ENCODE measurements at places on chromosomes 5 and 9.
A peak's percentile ranks its signal among the peaks of the same experiment; 100 is the strongest.

GRCh38 chr5:116799401-116799800 lies 224.8 kb upstream of the SEMA6A start:
- peak; percentile 81 for DNase-seq

DNA sequence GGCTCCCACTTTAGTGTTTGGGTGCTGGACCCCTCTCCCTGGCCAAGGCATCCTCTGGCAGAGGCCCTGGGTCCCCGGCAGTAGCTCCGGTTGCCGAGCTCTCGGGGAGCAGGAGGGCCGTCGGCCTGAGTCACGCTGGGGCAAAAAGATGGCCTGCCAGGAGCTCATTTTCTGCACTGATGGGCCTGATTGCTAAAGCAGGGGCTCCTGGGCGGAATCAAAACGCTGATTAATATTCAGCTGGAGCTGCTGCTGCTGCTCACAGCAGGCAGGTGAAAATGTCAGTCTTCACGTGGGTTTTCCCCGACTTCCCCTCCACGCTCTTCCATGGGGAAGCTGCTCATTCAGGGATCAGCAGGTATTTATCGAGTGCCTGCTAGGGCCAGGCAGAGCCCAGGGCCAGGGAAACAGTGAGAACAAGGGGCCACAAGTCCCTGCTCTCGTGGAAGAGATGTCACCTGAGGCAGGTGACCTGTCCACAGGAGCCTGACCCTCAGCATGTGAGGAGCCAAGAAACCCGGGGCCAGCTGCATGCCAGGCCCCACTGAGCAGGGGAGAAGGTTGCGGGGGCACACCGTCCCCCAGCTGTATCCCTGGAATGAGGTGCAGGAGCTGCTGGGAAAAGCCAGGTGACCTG lies 22.1 kb downstream of the LAMC3 start:
- no peak for DNase-seq

DNA sequence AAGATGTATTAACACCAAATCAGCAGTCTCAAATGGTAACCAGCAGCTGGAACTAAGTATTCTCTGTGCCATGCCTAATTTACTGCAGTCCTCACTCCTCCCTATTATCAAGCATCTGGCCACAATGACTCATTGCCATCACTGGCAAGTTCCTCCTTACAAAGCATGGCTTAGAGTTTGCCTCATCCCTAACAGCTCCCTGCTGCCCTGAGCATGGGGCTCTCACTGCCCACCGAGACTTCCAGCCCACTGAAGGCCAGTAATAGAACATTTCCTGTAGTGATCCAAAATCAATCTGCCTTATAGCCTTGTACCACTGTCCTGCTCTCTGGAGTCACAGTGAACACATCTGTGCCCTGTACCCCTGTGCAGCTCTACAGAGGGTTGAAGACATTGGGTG lies 211.9 kb upstream of the TRIM32 start:
- DNase-seq = no peak

DNA sequence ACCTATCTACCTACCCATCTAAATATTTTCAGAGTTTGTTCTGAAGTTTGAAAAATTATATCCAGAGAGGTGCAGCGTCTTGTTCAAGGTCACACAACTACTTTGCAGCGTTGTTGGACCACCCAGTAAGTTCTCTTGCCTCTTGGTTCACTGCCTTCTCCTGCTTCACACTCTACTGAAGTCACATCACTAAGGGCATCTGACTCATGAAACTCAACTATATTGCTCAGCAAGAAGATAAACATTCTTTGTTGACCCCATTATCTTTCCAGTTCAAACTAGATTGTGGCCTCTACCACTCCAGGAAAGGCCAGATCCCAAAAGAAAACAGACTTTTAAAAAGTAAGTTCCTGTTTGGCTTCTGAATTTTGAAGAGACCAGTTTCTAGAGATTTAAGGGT lies 326.9 kb downstream of the SLIT3 start:
- no peak for DNase-seq

DNA sequence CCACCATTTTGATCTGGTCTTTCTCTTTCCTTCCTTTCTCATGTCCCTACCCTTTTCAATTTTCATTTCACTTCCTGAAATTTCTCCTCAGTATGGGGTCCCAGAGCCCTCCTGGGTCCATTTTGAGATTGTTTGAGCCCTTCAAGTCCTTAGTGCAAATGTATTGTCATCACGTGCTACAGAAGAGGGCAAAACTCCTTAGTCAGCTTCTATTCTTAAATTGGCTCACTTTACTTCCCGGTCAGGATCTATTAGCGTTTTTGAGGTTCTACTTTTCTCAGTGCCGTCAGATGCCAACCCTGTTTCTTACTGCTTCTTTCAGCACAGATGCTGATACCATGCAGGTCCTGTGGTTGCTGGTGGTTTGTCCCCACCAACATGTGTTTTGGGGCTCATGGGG lies 5.9 kb downstream of the ATG12 start:
- no peak for DNase-seq

GRCh38 chr9:134065612-134066419 lies 2.0 kb downstream of the BRD3 start:
- DNase-seq = peak; percentile 81

DNA sequence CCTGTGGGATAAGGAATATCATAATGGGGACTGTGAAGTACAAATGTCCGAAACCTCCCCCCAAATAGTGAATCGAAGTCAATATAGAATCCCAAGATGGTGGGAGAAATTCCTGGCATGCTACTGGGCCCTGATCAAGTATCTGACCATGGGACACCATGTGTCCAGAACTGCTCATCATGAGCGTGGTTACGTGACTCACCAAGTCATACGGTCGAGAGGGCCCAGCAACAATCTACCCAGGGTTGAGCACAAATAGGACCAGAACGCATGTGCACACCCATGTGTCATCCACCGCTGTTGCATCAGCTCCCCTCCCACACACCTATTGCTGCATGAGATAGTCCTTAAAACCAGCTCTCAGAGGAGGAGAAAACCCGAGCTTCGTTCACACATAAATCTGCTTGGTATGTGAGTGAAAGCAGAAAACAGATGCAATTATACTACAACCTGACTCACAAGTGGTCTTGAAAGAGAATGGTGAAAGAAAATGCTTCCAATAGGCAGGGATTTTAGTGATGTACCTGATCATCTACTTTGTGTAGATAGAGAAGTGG lies 353.2 kb downstream of the CWC27 start:
- no peak for DNase-seq

- no peak for DNase-seq
These were observed 22.3 kb upstream of the TMEM250 start for GRCh38 chr9:136140966-136141365.

DNA sequence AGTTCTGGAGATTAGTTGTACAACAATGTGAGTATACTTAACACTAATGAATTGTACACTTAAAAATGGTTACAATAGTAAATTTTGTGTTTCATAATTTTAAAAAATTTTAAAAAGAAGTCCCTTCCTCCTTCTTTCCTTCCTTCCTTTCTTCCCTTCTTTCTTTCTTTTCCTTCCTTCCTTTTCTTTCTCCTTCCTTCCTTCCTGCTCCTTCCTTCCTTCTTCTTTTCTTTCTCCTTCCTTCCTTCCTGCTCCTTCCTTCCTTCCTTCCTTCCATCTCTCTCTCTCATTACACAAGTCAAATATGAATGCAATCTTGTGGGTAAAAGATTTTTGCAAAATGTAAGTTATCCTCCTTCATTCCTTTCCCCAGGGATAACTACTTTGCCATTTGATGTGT lies 97.1 kb upstream of the TBCA start:
- DNase-seq = no peak

- DNase-seq = no peak
These were observed 22.7 kb upstream of the SVEP1 start for GRCh38 chr9:110602281-110602680.

Data from HepG2 (cell line).